ENCODE measurements at places on chromosomes 12 and 14.
A peak's percentile ranks its signal among the peaks of the same experiment; 100 is the strongest.

GRCh38 chr14:94129758-94130414 is 482 bp upstream of the IFI27L2 start:
- no peak for DNase-seq

- DNase-seq, result no peak
Measured at GRCh38 chr14:95006051-95006450, 151.3 kb downstream of the DICER1 start.

DNA sequence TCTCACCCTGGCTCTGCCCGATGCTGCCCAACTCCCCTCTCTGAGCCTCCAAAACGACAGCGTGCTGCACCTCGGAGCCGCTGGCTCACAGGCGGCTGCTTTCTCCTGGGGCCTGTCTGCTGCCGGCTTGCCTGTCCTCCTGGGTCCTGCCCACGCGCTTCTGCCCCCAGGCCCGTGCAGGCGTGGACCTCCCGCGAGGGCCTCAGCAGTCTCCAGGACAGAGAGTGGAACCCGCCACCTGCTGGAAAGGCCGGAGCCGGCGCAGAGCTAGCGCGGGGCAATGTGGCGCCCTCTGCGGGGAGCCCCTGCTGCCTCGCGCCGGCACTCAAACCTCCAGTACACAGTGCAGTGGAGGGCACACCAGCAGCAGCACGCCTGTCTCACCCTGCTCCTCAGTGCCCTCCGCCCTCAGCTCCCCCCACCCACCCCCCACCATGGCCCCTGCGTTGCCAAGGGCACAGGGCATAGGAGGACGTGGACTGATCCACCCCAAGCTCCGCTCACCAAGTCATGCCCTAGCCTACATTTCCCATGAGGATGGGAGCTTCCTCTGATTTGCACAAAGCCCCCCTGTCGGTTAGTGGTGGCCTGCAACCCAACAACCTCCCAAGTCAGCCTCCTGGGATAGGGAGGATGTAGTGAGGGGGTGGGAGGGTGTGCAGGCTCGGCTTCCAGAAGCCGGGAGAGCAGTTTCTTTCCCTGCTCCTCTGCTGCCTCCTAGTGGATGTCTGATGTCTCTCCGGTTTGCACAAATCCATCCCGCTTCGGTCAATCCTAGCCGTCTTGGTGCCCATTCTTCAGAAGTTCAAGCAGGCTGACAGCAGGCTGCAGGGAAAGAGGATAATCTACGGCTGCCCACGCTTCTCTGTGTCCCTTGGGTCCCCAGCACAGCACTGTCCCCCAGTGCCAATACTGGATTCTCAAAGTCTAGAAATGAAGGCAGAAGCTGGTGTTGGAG is 25.2 kb downstream of the KRT8 start:
- DNase-seq, result peak; percentile 63

DNA sequence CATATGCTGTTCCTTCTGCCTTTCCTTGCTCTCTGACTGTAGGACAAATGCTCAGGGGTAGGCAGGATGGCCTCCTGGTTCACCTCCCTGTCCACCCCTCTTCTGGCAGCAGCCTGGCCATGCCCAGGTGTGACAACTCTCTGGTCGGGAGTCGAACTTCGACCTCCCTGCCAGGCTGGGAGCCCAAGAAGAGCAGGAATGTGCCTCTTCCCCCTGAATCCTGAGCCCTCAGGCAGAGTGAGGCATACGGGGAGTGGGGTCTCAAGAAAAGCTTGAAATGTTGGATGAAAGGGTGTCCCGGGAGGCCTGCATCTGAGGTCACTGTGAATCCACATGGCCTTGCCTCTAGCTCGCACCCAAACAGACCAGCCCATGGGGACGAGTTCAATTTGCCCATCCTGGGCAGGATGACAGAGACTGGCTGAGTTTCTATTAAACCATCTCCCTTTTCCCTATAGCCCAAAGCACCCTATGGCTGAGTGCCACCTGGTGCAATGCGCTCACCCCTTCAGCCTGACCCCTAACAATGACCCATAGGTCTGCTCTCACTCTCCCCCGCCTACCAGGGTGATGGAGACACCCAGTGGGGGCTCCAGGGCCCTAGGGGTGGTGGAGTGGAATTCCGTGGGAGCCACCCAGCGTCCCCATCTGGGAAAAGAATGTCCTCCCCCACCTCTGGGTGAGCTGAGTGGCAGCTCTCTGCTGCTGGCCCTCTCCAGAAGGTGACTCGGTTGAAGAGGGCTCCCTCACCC is 52.9 kb upstream of the DIO3 start:
- DNase-seq, result no peak
